ENCODE measurements at places on chromosomes 16 and 17. TPM values are rescaled to one million over a fixed set of nuclear protein-coding genes. Genes with fewer than 3 reads are reported as not detected.
A peak's percentile ranks its signal among the peaks of the same experiment; 100 is the strongest.

GRCh38 chr17:70808596-70808995 is 639.3 kb downstream of the KCNJ2 start:
- no peak for DNase-seq

GRCh38 chr16:11168386-11169051 is 87.5 kb downstream of the SOCS1 start:
- no peak for DNase-seq

The EPN2 gene
- 24.2 TPM for polyA plus RNA-seq

- DNase-seq: peak; percentile 29
Observed at GRCh38 chr17:17971431-17972125, 622 bp downstream of the TOM1L2 start.

DNA sequence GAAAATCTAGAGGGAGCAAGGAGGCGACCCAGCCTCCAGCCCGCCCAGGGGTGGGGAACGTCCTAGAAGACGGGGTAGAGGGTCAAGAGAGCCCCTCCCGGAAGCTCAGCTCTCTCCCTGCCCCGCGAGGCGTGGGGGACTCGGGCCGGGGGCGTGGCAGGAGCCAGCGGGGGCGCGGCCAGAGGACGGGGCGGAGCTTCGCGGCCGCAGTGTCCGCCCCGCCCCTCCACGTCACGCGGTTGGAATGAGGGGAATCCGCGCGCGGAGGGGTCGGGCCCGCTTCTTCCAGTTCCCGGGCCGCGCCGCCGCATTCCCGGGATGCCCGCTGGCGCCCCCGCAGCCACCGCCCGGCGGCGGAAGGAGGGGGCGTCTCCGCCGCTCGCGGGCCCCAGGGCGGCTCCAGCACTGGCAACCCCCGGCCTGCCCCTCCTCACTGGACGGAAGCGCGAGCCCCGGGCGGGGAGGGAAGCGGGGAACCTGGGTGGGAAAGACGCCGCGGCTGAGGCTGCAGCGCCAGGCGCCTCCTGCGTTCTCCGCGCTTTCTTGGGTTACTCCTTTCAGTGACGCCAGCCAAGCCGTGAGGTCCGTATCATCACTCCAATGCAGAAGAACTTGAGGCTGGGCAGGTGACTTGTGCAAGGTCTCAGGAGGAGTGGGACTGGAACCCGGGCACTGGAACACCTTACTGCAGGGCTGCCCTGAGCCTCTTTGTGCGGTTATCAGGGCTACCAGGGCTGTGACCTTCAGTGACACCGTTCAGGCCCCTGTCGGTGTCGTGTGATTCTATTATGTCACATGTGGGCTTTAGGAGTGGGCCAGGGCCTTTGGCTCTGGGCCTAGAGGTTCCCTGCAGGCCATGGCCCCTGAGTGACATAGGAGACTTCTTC is 4.3 kb downstream of the MYO1C start:
- DNase-seq: peak; percentile 81

DNA sequence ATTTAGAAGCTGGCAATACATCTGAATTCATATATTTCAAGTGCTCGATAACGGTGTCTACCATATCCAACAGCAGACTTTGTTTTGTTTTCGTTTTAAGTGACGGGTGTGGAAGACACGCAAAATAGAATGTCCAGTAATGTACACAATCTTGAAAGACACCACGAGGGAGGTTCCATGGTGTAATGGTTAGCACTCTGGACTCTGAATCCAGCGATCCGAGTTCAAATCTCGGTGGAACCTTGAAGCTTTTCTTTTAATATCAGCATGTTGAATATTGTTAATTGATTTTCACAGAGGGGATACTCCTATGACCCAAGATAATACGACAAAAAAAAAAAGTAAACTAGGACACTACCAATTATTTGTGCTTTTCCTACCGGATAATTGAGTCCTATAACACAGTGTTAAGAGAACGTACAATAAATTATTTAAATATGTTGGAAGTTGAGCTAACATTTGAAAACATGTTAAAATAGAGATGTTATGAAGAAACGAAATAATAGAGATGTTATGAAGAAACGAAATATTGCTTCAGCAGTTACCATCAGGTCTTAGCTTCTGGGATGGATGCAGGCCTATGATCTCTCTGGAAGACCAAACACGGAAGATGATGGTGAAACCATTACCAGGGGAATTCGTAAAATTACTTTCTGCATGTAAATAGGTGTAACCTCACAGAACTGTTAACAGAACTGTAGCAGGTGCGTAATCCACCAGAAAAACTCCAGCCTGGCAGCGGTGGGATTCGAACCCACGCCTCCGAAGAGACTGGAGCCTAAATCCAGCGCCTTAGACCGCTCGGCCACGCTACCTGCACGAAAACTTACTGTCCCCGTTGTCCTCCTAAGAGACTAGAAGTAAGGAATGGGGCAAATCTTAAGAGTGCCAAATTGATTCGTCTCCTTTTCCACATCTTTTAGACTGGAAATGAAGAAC is 1.5 kb upstream of the ALOXE3 start:
- peak; percentile 91 for DNase-seq

The HSD11B2 gene
- 5.8 TPM for polyA plus RNA-seq

The DPEP1 gene
- 165 TPM for polyA plus RNA-seq

DNA sequence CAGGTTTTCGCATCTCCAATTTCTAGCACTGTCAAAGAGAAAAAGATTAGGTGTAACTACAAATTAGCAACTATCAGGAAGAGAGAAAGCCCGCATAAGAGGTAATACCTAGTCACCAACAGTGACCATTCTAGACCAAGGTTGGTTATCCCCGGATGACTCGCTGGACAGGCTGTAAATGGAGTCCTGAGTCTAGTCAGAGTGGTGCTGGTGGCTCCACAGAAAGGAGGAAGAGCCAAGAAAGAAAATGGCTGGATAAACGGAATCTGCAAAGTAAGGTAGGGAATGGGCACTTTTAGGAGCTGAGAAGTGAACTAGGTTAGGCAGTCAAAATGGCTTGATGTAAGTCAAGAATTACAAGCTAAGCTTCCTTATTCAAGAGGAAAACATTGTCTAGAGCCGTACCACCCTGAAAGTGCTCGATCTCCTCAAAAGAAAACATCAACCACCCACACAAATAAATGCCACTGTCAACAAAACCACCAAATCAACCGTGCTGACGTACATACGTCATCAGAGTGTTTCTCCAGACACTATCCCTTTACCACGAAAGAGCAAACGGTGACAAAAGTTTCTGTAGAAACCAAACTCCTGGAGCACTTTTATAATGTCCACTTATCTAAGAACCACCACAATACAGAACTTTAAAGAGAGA is 2.2 kb downstream of the GSPT1 start:
- DNase-seq: peak; percentile 23

GRCh38 chr16:89102041-89102471 is 8.4 kb downstream of the ACSF3 start:
- DNase-seq: no peak

All from large intestine (tissue), 12 donors.